ENCODE measurements at places on chromosomes 3 and 15. TPM values are rescaled to one million over a fixed set of nuclear protein-coding genes. Genes with fewer than 3 reads are reported as not detected.

RNU5B-1 gene
- total RNA-seq = not detected

GCSAM gene
- total RNA-seq = 14.5 TPM

ITIH4 gene
- total RNA-seq = 1.6 TPM

KLHL40 gene
- total RNA-seq = not detected

EFCC1 gene
- 0.10 TPM for total RNA-seq

GUCA1C gene
- total RNA-seq = not detected

C2CD4A gene
- 0.27 TPM for total RNA-seq

Measured in activated naive CD4-positive, alpha-beta T cell treated with anti-CD3 and anti-CD28 coated beads for 36 hours (primary cell).